ENCODE measurements at places on chromosomes 13 and 19. TPM values are rescaled to one million over a fixed set of nuclear protein-coding genes. Genes with fewer than 3 reads are reported as not detected.

DNA sequence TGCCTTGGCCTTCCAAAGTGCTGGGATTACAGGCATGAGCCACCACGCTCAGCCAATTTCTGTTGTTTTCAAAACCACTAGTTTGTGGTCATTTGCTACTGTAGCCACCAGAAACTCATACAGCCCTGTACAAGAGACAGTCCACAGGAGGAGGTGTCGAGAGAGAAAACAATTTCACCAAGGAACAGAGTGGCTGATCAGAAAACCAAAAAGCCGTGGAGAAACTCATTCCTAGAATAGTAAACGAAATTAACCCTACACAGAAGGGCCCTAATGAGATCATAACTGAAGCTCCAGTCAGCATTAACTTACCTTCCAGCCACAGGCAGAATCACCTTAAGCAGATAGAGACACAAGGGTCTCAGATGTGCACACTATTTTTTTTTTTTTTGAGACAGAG is 3.8 kb upstream of the CCDC124 start:
- no peak for DNase-seq

DNA sequence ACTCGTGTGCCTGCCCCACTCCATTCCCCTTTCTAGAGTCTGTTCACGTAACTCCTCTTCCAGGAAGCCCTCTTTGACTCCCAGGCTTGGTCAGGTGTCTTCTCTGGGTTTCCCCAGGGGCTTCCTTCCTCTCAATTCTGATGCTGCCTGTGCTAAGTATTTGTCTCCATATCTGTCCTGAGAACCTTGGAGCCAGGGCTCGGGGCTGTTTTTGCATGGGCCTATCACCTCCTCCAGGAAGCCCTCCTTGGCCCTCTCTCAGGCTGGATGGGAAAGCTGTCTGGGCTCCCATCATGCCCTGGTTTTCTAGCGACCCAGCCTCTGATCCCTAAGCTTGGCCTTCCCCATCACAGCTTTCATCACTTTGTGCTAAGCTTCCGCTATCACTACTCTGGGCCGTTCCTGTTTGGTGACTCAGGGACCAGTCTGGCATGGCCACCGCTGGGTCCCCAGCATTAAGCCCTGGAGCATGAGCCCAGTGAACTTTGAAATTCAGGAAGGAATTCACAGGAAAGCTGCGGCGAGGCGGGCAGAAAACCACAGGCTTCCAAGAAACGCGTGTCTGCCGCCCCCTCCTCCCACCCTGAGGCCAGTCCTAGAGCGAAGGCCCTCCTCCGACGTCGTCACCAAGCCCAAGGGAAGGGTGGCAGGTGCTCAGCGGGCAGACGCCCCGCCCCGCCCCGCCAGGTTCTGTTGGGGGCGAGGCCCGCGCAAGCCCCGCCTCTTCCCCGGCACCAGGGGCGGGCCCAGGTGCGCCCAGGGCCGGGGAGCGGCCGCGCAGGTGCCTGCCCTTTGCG is 486 bp upstream of the SPINT2 start:
- peak; percentile 98 for DNase-seq

GRCh38 chr13:80654638-80655249 is 313.8 kb upstream of the SPRY2 start:
- peak; percentile 44 for DNase-seq

DNA sequence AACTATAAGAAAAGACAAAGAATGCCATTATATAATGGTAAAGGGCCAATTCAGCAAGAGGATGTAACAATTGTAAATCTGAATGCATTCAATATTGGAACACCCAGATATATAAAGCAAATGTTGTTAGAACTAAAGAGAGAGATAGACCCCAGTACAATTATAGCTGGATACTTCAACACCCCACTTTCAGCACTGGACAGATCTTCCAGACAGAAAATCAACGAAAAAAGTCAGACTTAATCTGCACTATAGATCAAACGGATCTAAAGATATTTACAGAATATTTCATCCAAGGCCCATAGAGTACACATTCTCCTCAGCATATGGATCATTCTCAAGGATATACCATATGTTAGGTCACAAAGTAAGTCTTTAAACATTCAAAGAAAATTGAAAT is 194.6 kb upstream of the DACH1 start:
- DNase-seq, result no peak

DNA sequence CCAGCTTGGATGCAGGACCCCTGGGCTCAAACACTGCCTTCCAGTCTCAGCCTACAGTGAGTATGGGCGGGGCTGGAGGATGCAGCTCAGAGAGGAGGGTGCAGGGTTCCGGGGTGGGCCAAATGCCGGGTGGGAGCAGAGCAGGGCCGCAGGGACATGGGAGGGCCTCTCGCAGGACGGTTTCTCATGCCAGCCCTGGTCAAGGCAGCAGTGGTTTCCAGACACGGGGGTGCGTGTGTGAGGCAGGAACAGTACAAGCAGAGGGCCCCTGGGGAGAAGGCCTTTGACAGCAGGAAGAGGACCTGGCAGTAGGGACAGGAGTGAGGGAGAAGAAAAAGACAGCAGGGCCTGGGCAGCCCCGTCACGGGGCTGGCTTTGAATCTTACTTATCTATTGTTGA is 34.1 kb downstream of the CRTC1 start:
- peak; percentile 41 for DNase-seq

DNA sequence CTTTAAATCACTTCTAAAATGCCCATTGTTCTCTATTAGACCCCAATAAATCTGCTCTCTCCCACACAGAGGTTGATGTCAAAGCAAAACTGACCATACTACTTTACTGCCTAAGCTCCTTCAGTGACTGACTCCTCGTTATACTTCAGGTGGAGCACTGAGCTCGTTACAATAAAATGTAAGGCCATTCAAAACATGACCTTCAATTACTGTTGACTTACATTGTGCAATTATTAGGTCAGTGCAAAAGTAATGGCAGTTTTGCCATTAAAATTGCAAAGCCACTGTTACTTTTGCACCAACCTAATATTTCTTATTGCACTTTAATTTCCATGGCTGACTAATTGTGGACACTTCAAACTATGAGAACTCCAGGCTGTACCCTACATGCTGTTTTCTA is 314.9 kb downstream of the MZT1 start:
- DNase-seq, result no peak

GRCh38 chr13:100526318-100527000 is 62.1 kb downstream of the GGACT start:
- DNase-seq, result peak; percentile 55

GRCh38 chr19:35260694-35261304 is 8.0 kb upstream of the USF2 start:
- peak; percentile 33 for DNase-seq

DNA sequence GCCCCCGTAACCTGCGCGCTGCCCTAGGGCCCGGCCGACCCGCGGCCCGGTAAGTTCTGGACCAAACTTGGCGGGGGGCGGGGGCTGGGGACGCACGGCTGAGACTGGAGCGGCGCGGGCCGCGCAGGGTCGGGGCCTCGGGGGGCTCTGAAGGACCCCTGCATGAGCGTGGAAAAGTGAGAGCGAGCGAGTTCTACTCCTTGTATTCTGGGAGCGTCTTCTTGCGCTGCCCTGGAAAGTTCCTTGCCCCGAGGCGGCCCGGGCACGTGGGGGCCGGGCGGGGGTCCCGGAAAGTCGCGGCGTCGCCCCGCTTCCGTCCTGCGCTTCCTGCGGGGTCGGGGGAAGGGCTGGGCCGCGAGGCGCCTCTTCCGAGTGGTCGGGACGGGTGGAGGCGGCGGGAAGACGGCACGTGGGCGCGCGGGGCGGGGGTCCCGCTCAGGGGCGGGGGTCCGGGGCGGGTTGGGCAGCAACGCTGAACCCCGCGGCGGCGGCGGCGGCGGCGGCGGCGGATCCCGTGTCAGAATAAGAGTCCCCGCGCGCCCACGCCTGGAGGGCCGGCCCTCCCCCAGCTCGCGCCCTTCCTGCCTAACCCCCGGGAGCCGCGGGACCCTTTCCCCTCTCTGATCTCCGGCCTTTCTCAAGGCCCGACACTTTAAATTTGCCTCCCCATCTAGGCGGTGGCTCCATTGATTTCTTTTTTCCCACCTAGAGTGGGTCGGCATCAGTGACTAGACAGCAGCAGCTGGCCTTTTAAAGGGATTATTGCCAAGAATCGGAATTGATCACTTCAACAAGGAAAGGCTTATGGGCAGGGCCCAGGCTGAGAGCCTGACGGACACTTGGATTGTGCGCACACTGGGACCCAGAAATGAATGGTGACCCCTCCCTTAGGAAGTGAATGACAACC is 749 bp downstream of the GATAD2A start:
- DNase-seq, result peak; percentile 78

GRCh38 chr19:29702963-29703320 is 12.1 kb downstream of the C19orf12 start:
- DNase-seq, result no peak

- DNase-seq, result peak; percentile 94
Observed at GRCh38 chr19:18596752-18597157, 8.2 kb downstream of the REX1BD start.

DNA sequence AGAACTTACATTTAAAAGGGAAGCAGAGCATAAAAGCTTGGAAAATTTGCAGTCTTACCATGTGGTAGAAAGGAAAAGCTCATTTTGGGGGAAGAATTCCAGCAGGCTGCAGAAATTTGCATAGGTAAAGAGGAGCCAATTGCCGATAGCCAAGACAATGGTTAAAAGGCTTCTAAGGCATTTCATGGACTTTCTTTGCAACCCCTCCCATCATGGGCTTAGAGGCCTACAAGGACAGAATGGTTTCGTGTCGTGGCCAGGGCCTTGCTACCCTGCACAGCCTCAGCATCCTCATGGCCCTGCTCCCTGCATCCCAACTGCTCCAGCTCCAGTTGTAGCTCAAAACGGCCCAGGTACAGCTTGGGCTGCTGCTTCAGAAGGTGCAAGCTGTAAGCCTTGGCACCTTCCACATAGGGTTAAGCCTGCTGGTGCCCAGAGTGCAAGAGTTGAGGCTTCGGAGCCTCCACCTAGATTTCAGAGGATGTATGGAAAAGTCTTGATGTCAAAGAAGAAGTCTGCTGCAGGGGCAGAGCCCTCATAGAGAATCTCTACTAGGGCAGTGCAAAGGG is 420.3 kb downstream of the PCDH17 start:
- DNase-seq, result peak; percentile 58

DNA sequence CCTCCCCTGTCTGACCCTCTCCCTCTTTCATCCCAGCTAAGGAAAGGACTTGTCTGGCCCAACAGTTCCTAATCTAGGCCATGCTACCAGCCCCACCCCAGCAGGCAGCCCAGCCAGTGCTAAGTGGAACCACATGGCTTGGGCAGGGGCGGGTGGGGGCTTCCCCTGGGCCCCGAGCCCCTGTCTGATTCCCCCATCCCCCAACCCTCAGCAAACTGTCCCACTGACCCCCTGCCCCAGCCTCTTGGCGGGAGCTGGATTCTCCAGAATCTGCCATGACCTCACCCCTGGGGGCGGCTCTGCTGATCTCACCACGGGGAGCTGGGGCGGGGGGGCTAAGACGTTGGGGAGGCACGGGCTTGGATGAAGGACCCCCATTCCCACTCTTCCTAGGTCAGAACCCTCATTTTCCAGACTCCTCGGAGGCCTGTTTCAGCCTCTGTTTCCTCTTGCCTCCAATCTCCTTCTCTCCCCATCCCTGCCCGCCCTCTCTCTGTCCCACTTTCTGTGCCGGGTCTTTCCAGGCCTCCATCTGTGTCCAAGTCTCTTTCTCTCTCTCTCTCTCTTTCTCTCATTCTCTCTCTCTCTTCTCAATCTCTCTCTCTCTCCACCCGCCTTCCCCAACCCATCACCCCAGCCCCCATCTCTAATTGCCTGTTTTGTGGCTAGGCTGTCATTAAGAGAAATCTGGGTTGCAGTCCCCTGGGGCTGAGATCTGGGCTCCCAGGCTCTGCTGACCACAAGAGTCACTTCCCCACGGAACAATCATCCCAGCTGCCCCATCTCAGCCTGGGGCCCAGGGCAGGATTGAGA is 2.7 kb downstream of the COL5A3 start:
- DNase-seq, result no peak

- DNase-seq, result peak; percentile 97
Observed at GRCh38 chr19:45444318-45445041, 20.8 kb upstream of the ERCC1 start.

GRCh38 chr13:104098421-104098820 is 1032.2 kb upstream of the SLC10A2 start:
- no peak for DNase-seq

- no peak for DNase-seq
Observed at GRCh38 chr13:44098559-44098958, 218.9 kb downstream of the LACC1 start.

DNA sequence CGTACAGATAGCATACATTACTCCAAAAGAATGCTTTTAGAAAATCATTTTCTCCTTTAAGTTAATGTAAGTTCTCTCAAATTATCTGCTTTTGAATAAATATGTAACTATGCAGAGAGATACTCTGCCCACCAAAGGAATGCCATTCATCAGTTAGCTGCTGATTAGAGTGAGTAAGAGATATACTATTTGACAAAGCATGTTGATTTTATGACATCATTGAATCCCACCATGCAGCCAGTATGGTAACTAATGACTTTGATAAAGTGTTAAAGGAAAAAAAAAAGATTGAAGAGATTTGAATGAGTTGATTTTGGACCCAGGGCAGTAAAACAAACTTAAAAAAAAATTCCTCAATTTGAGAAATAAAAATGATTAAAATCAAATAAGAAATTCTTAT is 521.5 kb downstream of the SLITRK6 start:
- no peak for DNase-seq

- DNase-seq, result no peak
Observed at GRCh38 chr19:28847468-28847867, 365.5 kb downstream of the UQCRFS1 start.

DNA sequence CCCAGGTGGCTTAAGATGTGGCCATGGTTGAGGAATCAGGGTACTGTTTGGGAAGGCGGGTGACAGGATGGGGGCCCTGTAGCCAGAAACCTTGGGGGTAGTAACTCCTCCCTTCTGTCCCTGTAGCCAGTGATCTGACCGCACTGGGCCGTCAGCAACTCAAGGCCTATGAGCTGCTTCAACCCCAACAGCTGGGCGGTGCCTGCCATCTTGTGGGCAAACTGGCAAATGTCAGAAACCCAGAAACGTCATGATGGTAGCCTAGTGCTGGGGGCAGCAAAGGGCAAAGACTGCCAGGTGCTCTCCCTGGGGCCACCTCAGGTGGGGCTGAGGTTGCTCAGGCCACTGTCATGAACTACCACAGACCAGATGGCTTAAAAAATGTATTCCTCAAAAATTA is 3.5 kb downstream of the COPE start:
- peak; percentile 87 for DNase-seq

GRCh38 chr13:99709134-99709533 is 207.9 kb downstream of the TM9SF2 start:
- peak; percentile 52 for DNase-seq

DNA sequence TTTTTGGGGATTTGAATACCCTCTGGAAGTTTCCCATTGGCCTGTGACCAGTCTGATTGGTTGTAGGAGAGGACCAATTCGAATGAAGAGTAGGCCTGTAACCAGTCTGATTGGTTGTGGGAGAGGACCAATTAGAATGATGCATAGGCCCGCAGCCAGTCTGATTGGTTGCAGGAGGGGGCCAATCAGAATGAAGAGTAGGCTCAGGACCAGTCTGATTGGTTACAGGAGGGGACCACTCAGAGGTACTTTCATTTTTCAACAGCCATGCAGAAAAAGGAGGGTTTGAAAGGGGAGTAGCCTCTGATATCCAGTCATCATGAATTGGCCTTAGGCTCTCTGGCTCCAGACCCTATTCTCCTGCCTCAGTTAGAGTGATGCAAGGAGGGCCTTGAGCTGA is 30.4 kb upstream of the SLC1A5 start:
- peak; percentile 72 for DNase-seq

GRCh38 chr19:48102870-48103751 is 7.5 kb downstream of the PLA2G4C start:
- DNase-seq, result peak; percentile 85

APOC4 gene
- total RNA-seq, result not detected

TTC9B gene
- total RNA-seq, result not detected

WTIP gene
- 43.9 TPM for total RNA-seq

ERFL gene
- total RNA-seq, result 0.23 TPM

TJP3 gene
- 25.8 TPM for total RNA-seq

PCDH17 gene
- 7.8 TPM for total RNA-seq

NDFIP2 gene
- total RNA-seq, result 29.2 TPM

HS6ST3 gene
- 1.1 TPM for total RNA-seq

ZIC5 gene
- total RNA-seq, result 17.4 TPM
